Esophagus squamous epithelium (tissue), 5 donors: ENCODE measurements at places on chromosomes 12 and 14. TPM values are rescaled to one million over a fixed set of nuclear protein-coding genes. Genes with fewer than 3 reads are reported as not detected.

The NAV3 gene
- total RNA-seq: 4.6 TPM

The LRRIQ1 gene
- total RNA-seq: not detected

The FITM1 gene
- total RNA-seq: 3.7 TPM

The WNT5B gene
- total RNA-seq: 30.9 TPM

The PTCSC3 gene
- not detected for total RNA-seq

The RTL1 gene
- total RNA-seq: not detected

The SOX5 gene
- total RNA-seq: 3.8 TPM

The PPP1R3E gene
- 1.7 TPM for total RNA-seq

The ACVRL1 gene
- 2.0 TPM for total RNA-seq

DNA sequence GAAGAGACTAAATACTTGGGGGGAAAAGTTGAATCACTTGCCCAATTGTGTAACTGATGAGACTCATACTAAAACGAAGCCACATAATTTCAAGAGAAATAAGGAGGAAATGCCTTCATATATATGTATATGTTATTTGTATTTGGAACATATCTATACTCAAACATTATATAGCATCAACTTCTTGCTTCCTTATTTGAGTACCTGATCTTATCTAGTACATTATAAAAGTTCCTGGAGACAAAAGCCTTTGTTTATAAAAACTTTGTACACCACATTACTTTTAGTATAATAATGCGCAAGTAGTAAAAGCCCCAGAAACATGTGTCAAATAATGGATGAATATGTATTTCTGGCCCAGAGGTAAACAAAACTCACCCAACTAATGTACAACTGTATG is 92.0 kb downstream of the SLC2A13 start:
- no peak for DNase-seq

DNA sequence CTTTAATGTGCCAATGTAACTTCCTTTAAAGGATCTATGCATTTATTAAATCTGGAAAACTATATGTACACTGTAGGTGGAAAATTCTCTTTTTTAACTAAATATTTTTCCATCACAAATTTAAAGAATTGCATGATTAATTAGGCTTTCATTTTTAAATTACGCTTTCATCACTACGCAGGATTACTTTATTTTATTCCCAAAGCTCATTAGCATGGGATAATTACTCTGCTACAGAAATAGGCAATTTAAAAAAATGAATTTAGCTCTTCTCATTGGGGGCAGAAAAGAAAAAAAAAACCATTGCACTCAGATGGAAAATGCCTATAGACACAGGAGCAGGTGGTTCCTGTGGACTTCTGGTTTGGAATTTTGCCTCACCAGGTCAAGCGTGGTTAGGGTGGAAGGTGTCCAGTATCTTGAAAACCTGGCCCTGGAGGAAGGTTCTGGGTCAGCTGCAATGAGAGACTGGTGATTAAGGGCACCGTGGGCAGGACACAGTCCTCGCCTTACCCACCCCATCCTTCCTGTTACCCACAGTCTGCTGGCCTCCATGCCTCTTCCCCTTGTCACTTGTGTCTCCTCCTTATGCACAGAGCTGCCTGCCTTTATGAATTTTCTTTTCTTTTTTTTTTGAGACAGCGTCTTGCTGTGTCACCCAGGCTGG is 17.3 kb upstream of the RIN3 start:
- no peak for DNase-seq

- no peak for DNase-seq
Measured at GRCh38 chr12:2804393-2805142, 7.9 kb upstream of the ITFG2 start.

GRCh38 chr12:106248312-106248845 is 559 bp upstream of the CKAP4 start:
- DNase-seq: no peak

GRCh38 chr12:130086797-130087196 is 75.5 kb upstream of the FZD10 start:
- no peak for DNase-seq

DNA sequence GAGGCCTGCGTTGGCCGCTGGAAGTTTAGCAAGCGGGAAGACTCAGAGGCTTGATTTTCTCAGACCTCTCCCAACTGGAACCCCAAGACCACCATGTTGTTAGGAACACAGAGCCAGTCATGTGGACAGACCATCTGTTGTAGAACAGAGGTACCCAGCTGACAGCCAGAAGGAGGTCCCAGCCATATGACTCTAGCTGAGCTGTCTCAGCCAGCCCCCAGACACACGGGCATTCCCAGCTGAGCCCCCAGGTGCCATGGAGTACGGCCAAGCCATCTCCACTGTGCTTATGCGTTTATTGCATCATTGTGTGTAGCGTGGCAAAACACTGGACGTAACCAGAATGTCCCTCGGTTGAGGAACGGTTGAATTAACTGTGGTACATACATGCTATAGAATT is 421.9 kb downstream of the TMEM132D start:
- DNase-seq: no peak

DNA sequence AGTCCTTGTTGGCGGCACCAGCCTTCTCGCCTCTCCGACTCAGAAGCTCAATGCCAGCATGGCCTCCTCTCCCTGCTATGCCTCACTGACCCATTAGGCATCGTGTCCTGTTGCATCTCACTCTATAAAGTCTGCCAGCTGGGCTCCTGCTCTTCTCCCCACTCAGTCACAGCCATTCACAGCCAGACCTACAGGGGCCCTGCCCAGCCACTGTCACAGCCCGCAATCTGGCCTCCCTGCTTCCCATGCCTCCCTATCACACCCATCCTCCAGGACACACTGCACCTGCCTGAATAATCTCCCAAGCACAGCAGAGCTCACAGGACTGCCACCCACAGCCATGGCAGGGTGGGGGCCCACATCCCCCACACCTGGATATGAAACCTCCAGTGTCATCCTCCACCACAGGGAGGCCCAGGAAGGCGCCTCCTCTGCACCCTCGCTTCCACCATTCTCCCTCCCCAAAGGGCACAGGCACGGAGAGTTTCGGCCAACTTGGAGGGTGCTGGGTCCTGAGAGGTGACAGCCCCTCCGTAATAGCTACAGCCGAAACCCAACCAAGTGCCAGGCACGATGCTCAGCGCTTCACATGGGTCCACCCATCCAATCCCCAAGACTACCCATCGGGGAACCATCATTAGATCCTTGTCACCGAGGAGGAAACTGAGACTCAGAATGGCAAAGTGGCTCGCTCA is 370.3 kb downstream of the BCL11B start:
- DNase-seq: no peak

GRCh38 chr14:37515771-37516170 is 79.3 kb downstream of the FOXA1 start:
- DNase-seq: no peak

DNA sequence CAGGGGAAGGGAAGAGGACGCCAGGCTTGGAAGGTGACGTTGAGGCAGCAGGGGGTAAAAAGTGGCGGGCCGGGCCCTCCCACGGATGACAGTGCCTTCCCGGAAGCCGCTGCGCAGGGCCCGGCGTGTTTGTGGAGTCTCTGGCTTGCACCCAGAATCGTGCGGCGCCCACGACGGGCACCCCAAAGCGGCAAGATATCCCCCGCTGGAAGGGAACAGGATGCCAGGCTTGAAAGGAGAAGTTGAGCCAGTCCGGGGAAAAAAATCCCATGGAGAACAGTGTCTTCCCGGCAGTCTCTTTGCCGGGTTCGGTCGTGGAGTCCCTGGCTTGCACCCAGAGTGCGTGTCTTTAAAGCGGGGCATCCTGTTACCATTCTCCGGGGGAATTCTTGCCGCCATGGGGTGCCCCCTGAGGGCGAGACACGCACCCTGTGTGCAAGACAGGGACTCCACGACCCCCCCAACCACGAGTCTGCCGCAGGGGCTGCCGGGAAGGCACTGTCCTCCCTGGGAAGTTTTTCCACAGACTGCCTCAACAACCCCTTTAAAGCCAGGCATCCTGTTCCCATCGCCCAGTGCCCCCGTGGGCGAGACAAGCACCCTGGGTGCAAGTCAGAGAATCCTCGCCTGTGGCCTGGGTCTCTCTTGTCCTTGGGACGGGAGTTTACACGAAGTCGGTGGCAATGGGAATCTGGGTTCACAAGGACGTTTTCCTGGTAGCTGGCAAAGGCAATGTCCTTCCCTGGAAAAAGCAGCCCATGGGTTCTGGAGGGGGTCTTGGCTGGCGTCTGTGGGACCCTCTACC is 156.1 kb upstream of the ALG10B start:
- DNase-seq: no peak

- no peak for DNase-seq
Measured at GRCh38 chr12:27840229-27840999, 60.4 kb upstream of the MANSC4 start.
